Activated T-helper 1 cell treated with anti-CD3 and anti-CD28 coated beads, Interleukin-2, amount 50 U/mL, for 16 hours (primary cell): ENCODE measurements at places on chromosomes 6 and 20.

GRCh38 chr20:43752561-43753301 is 25.9 kb upstream of the GTSF1L start:
- no peak for DNase-seq

- DNase-seq: no peak
These were observed 252.7 kb downstream of the UST start for GRCh38 chr6:148999501-148999900.

GRCh38 chr6:71383901-71384489 is 95.4 kb downstream of the OGFRL1 start:
- DNase-seq: no peak

- DNase-seq: no peak
These were observed 3.8 kb upstream of the CPXM1 start for GRCh38 chr20:2804041-2804828.

GRCh38 chr6:16089232-16090062 is 39.4 kb upstream of the MYLIP start:
- DNase-seq: no peak

DNA sequence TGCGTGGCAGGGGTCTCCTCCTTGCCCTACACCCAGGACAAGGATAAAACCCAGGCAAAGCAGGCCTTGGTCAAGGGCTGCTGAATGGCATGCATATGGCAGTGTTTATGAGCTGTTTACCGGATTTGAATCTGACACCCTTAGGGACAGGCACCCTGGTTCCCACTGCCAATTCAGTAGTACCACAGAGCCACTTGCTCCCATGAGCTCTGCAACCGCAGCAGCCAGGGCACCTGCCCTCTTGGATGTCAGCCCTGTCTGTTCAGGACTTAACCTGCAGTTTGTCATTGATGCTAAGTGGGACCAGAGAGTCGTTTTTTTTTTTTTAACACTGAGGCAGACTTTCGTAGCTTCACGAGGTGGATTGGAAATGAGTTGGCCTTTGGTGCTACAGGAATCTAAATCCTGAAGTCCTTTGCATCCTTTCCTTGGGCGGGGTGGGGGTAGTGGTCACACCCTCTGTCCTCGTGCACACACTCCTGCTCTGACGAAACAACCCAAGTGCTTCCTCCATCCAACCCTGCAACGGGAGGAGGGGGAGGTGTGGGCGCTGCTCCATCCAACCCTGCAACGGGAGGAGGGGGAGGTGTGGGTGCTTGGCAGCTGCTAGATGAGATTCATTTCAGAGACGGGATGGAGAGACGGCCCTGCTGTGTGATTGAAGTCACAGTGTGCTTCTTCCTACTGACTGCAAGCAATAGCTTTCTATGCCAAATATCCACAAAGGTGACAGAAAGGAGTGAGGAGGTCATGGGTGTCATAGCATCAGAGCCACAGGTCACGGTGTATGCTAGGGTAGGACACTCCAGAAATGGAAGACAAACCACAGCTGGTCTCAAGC is 166.5 kb downstream of the SMOC2 start:
- no peak for DNase-seq

DNA sequence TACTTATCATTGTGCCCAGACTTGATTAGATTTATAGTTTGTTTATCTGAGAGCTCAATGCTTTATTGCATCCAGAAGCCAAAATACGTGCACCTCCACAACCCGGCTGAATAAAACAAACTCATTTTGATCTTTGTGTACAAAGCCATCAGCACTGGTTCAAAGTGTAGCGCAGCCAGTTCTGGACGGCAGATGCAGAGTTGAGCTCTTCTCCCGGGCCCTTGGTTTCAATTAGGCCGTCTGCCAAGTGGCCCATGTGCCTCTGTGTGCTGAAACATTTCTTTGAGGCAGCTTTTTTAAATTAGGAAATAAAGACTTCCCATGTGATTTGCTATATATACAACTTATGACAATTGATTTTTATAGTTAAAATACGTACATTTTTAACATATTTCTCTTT is 96.2 kb upstream of the RSPO3 start:
- no peak for DNase-seq

DNA sequence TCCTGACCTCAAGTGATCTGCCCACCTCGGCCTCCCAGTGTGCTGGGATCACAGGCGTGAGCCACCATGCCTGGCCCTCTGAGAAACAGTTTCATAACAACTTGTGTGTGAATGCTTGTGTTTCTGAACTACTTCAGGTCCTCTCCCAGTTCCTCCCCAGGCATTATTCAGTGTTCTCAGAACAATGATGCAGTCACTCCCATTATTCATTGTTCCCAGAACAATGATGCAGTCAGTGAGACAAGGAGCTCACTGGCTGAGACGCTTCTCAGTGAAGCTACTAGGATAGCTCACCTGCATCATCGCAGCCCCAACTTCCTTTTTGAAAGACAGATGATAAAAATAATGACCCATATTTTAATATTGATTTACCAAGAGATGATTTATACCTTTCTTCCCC is 71.5 kb downstream of the NDUFAF5 start:
- no peak for DNase-seq

GRCh38 chr6:140768133-140768532 is 1364.6 kb upstream of the GJE1 start:
- no peak for DNase-seq

GRCh38 chr20:10357061-10357708 is 76.8 kb downstream of the MKKS start:
- DNase-seq: no peak

GRCh38 chr6:105015482-105015881 is 58.6 kb downstream of the LIN28B start:
- no peak for DNase-seq

DNA sequence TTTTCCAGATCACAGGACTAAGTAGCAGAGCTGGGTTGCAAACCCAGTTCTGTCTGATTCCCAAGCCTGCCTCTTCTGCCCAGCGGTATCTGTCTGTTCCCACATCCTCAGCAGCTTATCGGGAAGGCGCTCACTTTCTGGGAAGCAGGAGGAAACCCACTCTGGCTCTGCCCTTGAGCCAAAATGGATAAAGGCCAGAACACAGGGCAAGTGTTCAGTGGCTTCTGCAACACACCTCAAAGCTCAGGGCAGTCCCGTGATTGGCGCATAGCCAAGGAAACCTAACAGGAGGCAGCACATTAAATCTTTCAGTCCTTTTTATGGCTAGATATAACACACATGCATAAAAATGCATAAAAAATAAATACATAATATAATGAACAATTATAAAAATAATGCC is 262.2 kb downstream of the NRN1 start:
- DNase-seq: no peak

- no peak for DNase-seq
These were observed 50.8 kb upstream of the SMLR1 start for GRCh38 chr6:130776287-130776925.

DNA sequence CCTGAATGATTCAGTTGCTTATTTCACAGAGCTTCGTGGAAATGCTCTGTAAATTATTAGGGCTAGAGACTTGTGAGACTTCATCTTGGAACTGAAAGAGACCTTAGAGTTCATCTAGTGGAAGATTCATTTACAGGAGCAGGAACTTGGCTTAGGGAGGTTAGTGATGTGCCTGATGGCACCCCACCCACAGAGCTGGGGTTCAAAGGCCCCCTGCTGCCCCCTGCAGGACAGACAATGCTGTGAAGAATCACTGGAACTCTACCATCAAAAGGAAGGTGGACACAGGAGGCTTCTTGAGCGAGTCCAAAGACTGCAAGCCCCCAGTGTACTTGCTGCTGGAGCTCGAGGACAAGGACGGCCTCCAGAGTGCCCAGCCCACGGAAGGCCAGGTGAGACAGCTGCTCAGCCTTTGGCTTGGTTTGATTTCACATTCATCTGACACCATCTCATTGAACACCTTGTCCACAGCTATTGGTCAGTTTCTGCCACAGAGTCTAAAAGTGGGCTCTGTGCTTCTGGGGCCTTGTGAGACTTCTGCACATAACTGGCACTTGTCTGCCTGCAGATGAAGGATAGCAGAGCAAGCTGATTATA is 25.1 kb downstream of the MYBL2 start:
- no peak for DNase-seq

GRCh38 chr6:91149956-91150705 is 563.3 kb upstream of the MAP3K7 start:
- no peak for DNase-seq

GRCh38 chr6:157592541-157592940 is 211.6 kb downstream of the ZDHHC14 start:
- DNase-seq: no peak

GRCh38 chr6:136790411-136791295 is 1.6 kb downstream of the MAP3K5 start:
- no peak for DNase-seq

DNA sequence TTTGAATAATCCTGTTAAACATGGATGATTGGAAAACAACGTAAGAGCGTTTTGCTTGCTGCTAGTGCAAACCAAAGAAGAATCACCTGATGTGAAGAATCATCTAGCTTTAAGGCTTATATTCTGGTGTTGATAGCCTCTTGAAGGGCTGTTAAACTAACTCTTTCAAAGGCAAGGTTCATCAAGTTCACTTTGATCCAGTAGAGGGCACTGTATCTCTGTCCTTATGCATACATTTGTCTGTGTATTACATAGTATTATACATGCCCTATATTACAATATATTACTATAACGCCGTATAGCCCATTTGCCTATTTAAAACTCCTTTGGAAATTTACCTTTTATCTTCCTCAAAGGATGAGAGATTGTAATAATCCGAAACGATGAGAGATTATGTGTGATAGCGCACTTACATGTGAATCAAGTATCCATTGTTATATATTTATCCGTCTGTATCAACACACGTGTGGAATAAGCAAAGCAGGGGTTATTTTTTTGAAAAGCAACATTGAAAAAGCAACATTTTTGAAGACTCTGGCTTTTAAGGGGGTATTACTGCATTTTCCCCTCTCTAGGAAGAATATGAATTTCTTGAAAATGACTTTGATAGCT is 50.8 kb upstream of the NRN1 start:
- no peak for DNase-seq

DNA sequence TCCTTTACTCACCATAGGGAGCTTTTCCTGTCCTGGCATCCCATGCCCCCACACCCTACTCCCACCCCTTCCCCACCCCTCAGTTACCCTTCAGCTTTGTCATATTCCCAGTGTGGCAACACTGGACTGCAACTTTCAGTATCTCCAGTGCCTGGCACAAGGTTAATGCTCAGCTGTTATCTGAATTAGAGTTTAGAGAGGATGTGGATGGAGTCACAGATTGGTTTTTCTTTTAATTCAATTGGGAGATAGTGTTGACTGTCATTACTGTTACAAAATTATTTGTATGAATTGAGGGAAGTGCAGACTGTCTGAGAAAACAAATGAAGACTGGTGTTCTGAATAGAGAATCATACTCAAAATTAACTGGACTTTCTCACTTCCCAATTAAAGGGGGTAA is 89.9 kb downstream of the TULP4 start:
- no peak for DNase-seq

DNA sequence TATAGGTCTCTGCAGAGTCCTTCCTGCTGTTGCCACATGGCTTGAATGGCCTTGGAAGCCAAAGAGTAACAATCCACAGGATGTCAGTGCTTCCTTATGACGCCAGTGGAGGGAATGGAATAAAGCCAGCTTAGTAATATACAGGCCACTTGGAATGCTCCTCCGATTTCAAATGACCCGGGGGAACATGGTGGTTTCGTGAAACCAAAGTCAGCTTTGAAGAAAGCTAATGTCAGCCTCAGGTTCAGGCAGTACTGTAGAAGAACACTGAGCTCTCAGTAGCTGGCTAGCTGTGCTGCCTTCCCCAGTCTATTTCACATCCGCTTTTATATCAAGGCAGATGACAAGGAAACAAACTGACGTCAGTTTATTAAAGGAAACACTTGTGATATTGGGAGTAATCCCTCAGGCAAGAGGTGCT is 189.1 kb downstream of the DTNBP1 start:
- no peak for DNase-seq

DNA sequence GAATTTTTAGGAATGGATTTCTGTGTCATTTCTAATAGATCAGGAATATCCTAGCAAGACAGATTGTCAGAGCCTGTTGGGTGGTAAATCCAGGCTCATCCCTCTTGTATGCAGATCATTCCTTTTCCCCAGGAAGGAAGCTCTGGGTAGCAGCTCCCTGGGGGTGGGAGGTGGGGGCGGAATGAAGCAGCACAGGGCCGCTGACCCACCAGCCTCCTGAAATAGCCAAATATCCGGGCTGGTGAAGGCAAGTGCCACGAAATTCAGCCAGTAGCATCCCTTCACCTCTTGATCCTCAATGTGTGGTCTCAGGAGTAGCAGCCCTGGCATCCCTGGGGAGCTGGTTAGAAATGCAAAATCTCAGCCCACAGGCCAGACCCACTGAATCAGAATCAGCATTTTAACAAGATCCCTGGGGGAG is 256.9 kb downstream of the LRFN2 start:
- DNase-seq: no peak

GRCh38 chr6:57226221-57226620 is 4.1 kb upstream of the RAB23 start:
- DNase-seq: no peak

GRCh38 chr20:3430376-3431069 is 23.1 kb upstream of the DNAAF9 start:
- no peak for DNase-seq

DNA sequence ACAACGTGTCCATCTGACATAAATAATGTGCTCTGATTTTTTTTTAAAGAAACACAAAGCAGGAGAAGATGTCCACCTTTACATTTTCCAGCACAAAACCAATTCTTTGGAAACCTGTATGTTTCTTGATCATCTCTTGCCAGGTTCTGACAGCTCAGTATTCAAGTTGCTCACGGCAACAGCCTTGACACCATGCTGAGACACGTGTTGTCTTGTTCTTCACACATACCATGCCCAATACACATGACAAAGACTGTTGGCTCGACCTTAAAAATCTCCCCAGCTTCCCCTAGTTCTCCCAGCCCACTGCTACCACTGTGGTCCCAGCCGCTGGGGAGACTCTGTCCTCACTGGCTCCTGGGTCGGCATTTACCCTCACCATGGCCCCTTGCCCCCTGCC is 518.9 kb downstream of the PREX1 start:
- DNase-seq: no peak

- no peak for DNase-seq
These were observed 28.6 kb upstream of the ARFGEF2 start for GRCh38 chr20:48892891-48893290.

GRCh38 chr20:2171266-2171790 is 69.7 kb downstream of the STK35 start:
- DNase-seq: no peak

DNA sequence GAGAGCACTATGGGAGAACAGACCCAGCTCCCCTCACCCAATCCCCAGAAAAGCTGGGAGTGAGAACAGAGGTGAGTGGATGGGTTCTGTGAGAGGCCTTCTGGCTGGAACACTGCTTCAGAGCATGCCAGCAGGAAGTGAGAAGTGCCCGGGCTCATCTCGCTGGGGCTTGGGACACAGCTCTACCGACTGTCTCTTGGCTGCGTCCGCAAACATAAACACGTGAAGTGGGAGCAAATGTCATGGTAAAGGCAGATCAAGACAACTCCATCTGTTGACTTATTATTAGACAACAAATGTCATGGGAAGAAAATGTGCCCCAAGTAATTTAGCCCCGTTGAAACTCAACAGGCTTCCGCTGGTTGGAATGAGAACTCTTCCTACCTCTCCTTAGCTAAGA is 25.9 kb downstream of the GNAS-AS1 start:
- no peak for DNase-seq
